ENCODE measurements at places on chromosomes 6 and 20.

DNA sequence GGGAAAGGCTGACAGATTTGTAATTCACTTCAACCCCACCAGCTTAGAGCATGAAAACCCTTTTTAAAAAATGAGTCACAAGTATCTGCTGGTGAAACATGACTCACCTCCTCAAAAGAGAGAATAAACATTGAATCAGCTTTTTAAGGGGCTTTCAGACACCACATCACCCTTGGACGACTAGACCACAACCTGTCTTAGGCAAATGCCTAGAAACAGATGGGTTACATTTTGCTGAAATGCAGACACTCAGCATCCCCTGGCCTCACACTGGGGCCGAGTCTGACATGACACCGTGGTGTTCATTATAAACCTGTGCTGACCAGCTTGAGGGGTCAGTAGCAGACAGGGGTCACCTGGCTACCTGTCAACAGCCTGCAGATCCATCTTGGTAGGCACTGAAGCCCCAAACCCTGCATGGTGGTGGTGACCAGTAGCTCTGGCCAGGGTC lies 175.3 kb upstream of the CST7 start:
- no peak for DNase-seq

GRCh38 chr6:36547646-36548400 lies 544 bp upstream of the STK38 start:
- no peak for DNase-seq

DNA sequence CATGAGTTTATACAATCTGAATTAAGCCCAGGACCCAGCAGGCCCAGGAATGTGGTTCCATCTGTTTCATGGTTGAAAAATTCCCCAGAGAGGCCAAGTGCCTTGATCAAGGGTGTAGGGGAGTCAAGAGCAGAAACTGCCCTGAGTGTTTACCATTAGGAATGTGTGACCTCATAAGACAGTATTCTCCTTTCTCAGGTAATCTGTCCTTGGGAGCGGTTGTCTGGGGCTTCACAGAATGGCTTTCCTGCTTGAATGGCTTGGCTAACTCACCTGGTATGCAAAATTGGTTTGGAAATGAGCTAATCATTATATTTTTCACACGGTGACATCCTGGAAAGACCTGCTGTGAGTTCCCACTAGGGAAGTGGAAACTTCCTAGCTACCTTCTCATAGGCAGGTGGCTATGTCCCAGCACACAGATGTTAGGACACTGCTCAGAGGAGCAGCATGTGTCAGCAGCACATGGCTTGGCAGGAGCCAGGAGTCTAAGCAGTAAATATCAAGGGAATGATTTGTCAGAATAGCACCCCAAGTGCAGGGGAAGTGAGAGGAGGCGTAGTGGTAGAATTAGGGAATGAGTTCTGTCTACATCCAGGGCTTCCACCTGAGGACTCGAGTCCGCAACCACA lies 17.7 kb downstream of the CLIC5 start:
- no peak for DNase-seq

- no peak for DNase-seq
These were observed 9.8 kb downstream of the C6orf52 start for GRCh38 chr6:10684618-10685017.

GRCh38 chr20:63648895-63649589 lies 4.2 kb downstream of the STMN3 start:
- DNase-seq, result no peak

DNA sequence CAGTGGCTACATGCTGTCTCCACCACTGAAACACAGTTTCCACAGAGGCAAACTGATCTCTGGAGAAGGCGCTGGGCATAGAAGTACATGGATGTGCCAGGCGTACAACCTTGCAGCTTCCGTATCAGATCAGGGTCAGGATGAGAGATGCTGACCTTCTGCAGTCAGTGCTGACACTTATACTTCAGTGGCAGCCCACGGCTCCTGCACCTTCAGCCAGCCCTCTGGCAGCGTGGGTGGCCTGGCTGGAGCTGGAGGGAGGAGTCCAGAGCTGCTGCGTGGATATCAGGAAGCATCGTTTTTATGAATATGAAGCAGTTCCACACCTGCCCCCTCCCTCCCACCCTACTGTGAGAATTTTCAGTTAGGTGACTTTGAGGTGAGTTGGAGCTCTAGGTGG lies 149.3 kb downstream of the CFAP61 start:
- no peak for DNase-seq

DNA sequence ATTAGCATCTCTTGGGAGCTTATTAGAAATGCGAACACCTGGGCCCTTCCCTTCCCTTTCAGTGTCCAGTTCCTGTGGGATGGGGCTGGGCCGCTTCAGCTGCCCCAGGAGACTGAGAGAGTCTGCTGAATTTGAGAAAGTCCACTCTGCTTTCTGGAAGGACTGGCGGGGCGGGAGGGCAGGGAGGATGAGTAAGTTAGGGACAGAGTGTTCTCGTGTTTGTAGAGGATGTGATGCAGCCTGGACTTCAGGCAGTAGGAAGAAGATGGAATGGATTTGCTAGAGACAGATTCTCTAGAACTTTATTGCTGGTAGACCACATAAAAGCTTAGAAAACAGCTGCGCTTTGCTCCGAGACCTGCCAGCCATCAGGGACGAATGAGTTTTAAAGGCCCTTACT lies 1.1 kb upstream of the TULP4 start:
- no peak for DNase-seq

DNA sequence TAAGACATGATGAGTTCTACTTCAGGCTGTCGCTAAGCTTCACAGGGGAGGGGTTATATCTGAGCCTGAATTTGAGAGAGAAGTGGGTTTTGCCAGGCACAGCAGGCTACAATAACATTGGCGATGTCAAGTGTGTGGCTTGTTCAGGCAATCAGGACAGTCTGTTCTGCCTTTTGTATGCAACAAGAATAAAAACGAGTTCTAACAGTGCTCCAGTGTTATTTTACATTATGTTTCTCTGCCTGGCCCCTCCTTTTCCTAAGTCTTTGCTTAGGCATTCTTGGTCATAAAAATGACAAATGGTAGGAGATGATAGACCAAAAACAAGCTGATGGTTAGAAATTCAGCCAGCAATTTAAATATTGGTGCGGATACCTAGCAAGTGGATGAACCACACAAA lies 26.8 kb downstream of the PAQR8 start:
- no peak for DNase-seq

DNA sequence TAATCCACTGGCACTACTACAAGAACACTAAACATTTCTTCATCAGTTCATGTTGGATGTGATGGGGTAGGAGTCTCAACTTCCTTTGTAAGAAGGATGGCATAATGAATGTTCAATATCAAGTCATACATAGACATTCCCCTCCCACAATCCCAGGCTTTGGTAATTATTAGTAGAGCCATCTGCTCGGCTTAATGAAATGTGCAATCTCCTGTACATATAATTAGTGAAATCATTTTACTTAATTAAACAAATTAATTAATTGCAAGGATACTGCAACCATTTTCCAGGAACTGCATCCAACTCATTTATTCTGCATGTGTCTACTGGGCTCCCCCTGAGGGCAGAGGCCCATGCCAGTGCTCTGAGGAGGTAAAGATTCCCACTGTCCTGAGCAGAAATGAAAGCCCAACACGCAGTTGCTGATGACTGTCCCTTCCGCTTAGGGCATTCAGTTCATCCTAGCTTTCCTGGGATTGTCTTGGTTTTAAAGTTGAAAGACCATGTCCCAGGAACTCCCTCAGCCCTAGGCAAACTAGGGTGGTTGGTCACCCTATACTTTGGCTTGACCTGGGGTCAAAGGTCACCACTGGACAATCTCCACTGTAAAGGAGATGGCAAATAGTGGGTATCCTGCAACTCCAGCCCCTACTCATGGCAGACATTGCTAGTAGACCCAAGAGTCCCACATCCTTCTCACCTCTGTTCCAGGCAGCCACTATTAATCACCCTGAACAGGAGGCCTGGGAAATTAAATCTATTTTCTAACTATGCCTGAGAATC lies 109.8 kb downstream of the TRERF1 start:
- DNase-seq, result no peak

- DNase-seq, result no peak
These were observed 195.3 kb downstream of the GJA1 start for GRCh38 chr6:121630716-121631115.

DNA sequence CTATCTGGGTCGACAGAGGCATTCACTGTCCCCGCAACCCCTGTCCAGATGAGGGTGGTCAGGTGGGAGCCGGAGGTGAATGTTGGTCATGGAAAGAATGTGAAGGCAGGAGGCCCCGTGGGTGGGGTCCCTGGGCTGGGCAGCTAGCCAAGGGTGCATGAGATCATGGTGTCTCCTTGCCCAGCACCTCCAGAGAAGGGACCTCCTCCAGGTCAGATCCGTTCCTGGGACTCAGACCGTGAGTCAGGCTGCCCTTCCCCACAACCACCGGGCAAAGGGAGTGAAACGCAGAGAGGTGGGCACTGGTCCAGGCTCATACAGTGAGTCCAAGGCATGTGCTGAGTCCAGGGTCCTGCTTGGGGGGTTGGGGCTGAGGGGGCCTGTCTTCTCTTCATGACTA lies 3.5 kb downstream of the FOXS1 start:
- no peak for DNase-seq

DNA sequence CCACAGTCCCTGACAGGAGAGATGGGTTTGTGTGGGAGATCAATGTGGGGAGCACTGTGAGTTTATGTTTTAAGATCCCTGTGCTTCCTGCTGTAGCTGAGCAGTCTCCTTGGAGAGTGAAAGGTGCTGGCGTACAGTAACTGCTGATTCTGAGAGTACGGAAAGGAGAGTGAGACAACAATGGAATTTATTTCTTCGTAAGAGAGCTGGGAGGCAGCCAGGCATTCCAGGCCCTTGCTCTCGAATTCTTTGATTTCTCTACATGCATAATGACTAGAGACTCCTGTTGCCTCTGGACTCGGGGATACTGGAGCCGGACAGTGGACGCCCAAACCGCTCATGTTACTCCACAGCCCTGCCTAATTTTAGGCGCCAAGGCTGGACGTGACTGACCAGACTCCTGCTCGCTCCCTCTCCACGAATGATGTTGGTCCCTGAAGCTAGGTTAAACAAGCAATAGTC lies 131.0 kb upstream of the PHACTR1 start:
- DNase-seq, result no peak

DNA sequence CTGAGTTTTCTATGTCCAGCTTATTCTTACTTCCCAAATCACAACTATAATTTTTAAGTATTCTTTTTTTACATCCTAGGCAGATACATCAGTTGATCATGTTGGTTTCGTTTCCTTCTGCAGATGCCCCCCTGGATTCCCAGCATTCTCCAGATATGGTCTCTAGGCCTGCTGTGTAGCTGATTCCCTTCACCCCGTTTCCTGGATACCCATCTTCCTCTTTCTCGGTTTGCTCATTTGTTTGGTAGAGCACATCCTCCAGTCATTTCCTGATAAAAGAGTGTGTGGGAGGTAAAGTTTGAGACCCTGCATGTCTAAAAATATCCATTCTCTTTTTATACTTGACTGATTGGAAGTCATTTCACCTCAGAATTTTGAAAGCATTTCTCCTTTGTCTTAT lies 66.4 kb downstream of the ANKS1A start:
- no peak for DNase-seq
